Stimulated activated CD4-positive, alpha-beta T cell treated with anti-CD3 and anti-CD28 coated beads, TNF-alpha, amount 100 ng/mL, for 1 hour (primary cell): ENCODE measurements at places on chromosomes 2 and 18.

DNA sequence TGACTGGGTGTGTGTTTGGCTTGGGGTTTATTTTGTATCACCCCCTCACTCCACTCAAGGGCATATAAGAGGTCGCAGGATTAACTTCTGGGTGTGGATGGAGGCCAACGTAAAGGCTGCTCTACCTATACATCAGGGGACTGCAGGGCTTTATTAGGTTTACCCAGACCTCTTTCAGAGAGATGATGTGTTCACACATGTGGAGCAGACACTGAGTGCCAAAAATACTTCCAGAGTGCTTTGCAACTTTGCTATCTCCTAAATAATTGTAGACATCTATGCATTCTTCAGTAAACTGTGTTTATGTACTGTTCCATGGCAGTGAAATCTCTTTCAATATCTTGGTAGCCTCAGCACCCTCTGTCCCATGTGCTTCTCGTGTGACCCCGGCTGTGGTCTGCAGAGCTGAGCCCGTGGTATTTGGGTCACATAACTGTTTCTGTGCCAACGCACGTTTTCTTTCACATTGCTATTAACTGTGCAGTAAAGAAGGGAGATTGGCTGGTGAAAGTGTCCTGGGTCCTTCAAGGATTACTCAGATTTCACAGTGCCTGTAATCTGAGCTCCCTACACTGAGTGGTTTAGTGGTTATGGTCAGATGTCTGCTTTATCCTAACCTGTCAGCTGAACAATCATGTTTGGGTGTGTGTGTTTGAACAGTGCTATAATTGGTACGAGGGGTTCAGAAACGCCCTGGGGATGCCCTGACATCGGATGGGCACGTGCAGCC, 208.1 kb downstream of the VAPA start:
- DNase-seq: no peak

- no peak for DNase-seq
Observed at GRCh38 chr2:237666606-237667005, 39.2 kb downstream of the LRRFIP1 start.

DNA sequence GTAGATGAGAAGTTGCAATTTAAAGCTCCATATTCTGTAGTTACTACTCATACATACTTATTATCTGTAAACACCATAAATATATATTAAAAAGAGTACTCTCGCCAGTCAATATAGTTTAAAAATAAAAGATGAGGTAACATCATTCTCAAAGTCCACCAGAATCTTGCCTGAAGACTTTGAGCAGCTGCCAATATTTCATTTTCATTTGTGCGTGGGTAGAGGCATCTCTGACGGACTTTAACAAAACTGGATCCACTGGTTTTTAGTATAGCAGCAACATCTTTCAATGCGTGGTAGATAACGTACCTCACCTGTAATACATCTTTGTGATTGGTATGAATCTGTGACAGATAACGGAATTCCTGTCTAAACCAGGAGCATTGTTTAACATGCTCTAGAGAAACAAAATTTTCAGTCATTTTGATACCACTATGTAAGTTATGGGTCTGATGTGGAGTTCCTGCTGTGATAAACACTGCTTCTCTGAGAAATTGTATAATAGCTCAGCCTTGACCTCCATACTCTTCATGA, 45.0 kb downstream of the WDR75 start:
- no peak for DNase-seq

GRCh38 chr18:48098007-48098406, 167.5 kb upstream of the SMAD2 start:
- DNase-seq: no peak

- no peak for DNase-seq
Observed at GRCh38 chr18:14179306-14179705, 47.1 kb upstream of the ZNF519 start.

DNA sequence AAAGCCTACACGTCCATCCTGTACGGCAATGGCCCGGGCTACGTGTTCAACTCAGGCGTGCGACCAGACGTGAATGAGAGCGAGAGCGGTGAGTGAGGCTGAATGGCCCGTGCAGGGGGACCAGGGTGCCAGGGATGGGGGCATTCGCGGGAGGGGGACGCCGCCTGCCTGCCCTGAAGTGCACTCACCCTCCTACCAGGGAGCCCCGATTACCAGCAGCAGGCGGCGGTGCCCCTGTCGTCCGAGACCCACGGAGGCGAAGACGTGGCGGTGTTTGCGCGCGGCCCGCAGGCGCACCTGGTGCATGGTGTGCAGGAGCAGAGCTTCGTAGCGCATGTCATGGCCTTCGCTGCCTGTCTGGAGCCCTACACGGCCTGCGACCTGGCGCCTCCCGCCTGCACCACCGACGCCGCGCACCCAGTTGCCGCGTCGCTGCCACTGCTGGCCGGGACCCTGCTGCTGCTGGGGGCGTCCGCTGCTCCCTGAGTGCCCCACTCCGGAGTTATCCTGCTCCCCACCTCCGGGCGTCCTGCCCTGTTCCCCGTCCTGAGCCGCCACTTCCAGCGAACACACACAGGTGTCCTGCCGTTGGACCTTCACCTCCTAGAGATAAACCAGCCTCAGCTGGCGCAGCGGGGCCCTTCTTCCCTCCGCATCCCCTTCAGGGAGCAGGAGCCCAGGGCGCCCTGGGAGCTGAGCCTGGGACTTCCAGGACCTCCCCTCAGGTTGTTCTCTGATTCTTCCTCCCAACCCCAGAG, 2.9 kb downstream of the ALPI start:
- DNase-seq: no peak

DNA sequence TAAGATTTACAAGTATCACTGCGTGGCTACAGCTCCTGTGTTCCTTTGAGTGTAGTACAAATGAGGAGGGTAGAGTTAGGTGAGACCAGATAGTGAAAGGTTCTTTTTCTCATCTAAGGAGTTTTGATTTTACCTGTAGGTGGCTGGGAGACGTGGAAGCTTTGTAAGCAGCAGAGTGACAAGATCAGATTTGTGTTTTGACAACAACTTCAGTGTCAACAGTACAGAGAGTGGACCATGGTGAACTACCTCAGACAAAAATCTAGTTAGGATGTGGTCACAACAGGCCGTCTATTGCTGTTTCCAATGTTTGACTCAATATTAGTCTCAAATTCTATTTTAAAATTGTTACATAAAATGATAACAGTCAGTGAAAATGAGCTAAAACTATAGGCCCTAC, 20.3 kb upstream of the UGP2 start:
- no peak for DNase-seq

DNA sequence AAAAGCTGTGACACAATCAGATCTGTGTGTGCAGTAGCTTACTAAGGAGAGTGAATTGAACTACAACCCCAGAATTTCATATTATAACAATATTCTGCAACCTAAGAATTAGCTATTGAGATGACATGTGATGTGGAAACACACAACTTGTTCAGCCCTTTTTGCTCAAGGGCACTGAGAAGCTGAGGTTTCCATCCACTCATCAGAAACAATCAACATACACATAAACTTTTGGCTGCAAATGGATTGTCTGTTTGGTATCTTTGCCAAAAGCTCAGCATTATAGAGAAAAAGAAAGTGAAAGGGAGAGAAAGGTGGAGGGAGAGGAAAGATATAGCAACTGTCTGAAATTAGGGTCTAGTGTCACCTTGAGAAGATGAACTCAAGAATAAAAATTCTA, 117.2 kb upstream of the KLF7 start:
- DNase-seq: no peak

GRCh38 chr2:38702413-38702812, 36.5 kb downstream of the GALM start:
- DNase-seq: no peak

- no peak for DNase-seq
Observed at GRCh38 chr2:127200962-127201361, 19.1 kb downstream of the CYP27C1 start.

DNA sequence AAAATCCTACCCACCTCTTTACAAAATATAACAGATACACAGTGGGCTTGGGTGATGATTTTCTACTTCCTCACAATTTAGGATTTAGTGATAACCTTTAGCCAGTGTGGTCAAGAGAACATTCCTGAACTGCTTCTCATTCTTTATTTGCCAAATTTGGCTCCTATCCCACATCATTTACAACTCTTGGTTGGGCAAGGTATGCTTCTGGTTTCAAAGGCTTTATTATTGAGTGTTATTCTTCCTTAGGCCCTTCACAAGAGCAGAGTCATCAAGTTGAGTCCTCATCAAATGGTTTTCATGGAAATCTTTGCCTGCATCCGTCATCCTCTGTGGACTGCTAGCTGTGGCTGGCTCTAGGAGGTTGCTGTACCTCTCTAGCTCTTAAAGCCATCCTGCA, 472.0 kb upstream of the ETAA1 start:
- no peak for DNase-seq

DNA sequence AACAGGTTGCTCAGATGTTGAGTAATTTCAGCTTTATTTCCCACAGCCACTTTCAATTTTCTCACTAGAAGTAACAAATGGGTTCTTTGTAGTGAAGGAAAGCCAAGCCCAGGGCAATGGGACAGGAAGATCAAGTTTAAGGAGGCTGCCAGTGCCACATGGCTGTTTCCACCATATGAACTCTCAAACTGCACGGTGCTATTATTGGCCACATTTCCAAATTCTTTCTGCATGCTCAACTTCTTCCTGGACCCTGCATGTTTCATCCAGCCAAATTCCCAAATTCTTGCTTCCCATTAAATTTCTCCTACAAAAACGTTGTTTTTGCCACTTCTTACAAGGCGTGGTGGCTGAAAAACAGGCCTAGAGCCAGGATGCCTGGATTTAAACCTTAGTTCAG, 193.3 kb upstream of the SPHKAP start:
- DNase-seq: no peak

DNA sequence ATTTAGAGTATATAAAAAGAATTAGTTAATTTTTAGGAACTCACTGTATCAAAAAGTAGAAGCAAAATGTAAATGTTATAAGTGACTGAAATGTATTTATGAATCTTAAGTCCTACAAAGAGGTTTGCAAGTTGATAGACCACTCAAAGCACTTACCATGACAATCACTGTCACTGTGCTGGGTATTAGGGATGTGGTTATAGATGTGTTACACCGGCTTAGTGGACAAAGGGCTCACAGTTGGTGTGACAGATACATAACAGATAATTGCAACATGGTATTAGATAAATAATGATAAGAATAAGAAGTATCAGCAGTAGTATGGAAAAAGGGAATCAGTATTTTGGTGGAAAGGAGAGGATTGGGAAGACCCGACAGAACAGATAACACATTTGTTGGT, 21.6 kb downstream of the AGFG1 start:
- DNase-seq: no peak

GRCh38 chr2:84830095-84830494, 50.8 kb downstream of the TRABD2A start:
- DNase-seq: no peak

DNA sequence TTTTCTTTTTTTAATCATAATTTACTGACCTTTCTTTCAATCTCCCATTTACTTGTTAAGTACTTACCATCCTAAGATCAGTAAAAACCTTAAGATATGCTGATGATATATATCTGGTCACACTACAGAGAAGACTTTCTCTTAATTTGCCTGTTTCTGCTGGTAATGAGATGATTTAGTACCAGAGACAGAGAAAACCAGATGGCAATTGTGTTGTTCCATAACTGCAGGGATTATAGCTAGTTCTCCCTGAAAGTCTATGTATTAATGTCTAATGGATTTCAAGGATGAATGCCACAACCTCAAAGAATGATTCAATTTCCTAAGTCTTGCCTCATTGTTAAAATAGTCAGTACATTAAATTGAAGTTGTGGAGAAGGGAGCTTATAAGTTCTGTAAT, 40.3 kb downstream of the SNTG2 start:
- DNase-seq: no peak

DNA sequence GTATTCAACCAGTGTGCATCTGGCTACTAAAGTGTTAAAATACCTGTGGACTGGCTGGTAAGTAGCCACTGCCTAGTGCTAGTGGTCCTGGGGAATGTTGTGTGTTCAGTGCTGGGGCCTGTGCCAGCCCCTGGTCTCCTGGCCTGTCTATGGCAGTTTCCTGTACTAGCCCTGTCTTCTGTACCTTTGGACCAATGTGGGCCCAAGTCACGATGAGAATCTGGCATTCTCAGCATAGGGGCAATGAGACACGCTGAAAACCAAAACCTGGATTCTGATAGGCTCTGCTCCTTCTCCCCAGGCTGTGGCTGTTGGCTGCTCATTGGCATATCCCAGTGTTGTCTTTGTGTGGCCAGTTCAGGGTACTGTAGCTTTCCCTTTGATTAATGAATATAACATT, 170.4 kb downstream of the PTPRM start:
- DNase-seq: no peak

DNA sequence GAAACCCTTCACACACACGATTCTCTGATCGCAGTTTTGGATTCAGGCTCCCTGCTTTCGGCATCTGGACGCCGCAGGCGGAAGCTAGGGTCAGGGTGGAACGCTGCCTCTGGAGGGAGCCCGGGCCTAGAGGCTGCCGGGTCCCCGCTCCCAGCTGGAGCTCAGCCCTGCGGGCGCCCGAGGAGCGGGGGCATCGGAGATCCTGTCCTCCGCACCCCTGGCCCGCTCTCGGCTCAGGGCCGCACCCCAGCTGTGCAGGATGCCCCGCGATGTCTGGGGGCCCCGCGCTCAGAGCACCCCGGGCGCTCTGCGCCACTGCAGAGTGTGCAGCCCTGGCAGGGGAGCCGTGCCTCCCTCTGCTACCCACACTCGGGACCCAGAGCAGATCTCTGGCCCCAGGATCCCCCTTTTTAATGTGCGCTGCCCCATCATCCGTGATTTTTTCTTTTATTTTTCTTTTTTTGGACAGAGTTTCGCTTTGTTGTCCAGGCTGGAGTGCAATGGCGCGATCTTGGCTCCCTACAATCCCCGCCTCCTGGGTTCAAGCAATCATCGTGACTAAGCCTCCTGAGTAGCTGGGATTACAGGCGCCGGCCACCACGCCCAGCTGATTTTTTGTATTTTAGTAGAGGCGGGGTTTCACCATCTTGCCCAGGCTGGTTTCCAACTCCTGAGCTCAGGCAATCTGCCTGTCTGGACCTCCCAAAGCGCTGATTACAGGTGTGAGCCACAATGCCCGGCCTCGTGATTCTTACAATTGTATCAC, 54.8 kb upstream of the TUBA3E start:
- DNase-seq: no peak

DNA sequence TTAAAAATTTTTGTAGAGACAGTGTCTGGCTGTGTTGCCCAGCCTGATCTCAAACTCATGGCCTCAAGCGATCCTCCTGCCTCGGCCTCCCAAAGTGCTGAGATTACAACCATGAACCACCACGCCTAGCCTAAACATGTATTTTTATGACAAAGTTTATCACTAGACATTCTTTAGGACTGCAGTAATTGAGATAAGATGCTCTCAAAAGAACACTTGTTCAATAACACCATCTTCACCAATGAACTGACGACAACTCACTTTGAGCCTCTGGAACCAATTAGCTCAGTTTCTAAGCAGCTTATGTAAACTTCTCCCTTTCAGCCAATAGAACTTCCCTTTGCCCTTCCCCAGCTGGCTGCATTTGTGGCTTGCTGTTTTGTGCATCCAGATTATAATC, 15.3 kb upstream of the PPP4R1 start:
- DNase-seq: no peak

GRCh38 chr18:8496186-8496585, 113.1 kb upstream of the RAB12 start:
- no peak for DNase-seq
